Smooth muscle cell of the pulmonary artery (primary cell): ENCODE measurements at places on chromosomes 4 and X. TPM values are rescaled to one million over a fixed set of nuclear protein-coding genes. Genes with fewer than 3 reads are reported as not detected.

Gene MAGEA4
- not detected in 2 replicates for total RNA-seq

Gene RNF212
- total RNA-seq = 2.5 and 15.3 TPM in 2 replicates

Gene TLR3
- total RNA-seq = 3.1 and 8.1 TPM in 2 replicates

Gene RBMXL3
- total RNA-seq = not detected in 2 replicates

Gene IRS4
- not detected in 2 replicates for total RNA-seq

Gene LRP2BP
- total RNA-seq = 0.65 and 0.76 TPM in 2 replicates

Gene NUDT6
- total RNA-seq = 3.2 and 6.0 TPM in 2 replicates

Gene RGN
- 4.5 and 4.7 TPM in 2 replicates for total RNA-seq

Gene ZNF732
- 0.10 and 0.13 TPM in 2 replicates for total RNA-seq

Gene ARHGAP24
- total RNA-seq = 34.0 and 36.0 TPM in 2 replicates

Gene GAB3
- 2.7 and 5.4 TPM in 2 replicates for total RNA-seq

Gene TEX13B
- not detected in 2 replicates for total RNA-seq

Gene SPANXA1
- total RNA-seq = not detected in 2 replicates

Gene ARX
- not detected in 2 replicates for total RNA-seq

Gene GLOD5
- not detected in 2 replicates for total RNA-seq

Gene MYOZ2
- total RNA-seq = 1.4 and 4.4 TPM in 2 replicates

Gene SPACA5
- not detected in 2 replicates for total RNA-seq

Gene APLN
- total RNA-seq = 10.8 and 15.6 TPM in 2 replicates

Gene CABS1
- total RNA-seq = not detected in 2 replicates

Gene CCDC120
- total RNA-seq = 0.98 and 1.3 TPM in 2 replicates

Gene NLGN4X
- total RNA-seq = 0.13 and 0.46 TPM in 2 replicates

Gene POU3F4
- total RNA-seq = not detected in 2 replicates

Gene RTL3
- total RNA-seq = 0.07 TPM in 1 of 2 replicates, not detected in the other

Gene GDI1
- 96.4 and 118 TPM in 2 replicates for total RNA-seq

Gene HSFX2
- 0.72 TPM in 1 of 2 replicates, not detected in the other for total RNA-seq

Gene RADX
- 1.4 and 4.2 TPM in 2 replicates for total RNA-seq

Gene SPANXN3
- total RNA-seq = not detected in 2 replicates

Gene FHIP1A
- total RNA-seq = 0.07 and 0.66 TPM in 2 replicates

Gene PRKX
- 11.3 and 14.3 TPM in 2 replicates for total RNA-seq

Gene PWWP3B
- total RNA-seq = 0.13 and 0.66 TPM in 2 replicates

Gene ANK2
- 85.0 and 132 TPM in 2 replicates for total RNA-seq

Gene PCDH7
- 61.1 and 257 TPM in 2 replicates for total RNA-seq
